ENCODE measurements at places on chromosomes 4 and X.
A peak's percentile ranks its signal among the peaks of the same experiment; 100 is the strongest.

- no peak for DNase-seq
These were observed 39.5 kb downstream of the TMEM165 start for GRCh38 chr4:55435141-55435841.

- DNase-seq, result no peak
These were observed 6.4 kb upstream of the BGN start for GRCh38 chrX:153488231-153488914.

- DNase-seq, result no peak
These were observed 73.6 kb upstream of the TENM3 start for GRCh38 chr4:182169572-182169971.

GRCh38 chr4:78928835-78929234, 10.4 kb downstream of the PAQR3 start:
- no peak for DNase-seq

DNA sequence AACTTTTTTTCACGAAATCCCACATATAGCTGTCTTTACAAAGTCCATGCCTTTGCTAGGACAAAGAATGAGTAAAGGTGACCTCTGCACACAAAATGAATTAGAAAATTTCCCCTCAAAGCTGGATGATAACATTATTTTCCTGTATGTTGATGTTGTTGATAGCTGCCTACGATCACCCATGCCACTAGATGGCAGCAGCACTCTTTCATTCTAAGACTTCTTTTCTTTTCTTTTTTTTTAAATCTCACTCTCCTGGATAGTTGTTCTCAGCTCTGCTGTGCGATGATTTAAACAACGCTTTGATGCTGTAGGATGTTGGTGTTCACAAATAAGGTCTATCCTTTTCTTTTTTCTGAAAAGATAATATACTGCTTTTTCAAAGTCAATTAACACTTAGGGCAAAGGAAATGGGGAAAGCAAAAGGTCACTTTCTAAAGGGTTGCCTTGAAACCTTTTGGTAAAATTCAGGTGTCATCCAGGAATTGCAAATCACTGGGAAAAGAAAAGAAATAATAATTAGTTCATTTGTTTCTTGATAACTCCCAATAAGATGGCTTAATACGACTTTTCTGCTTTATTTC, 266.8 kb downstream of the C4orf33 start:
- DNase-seq, result peak; percentile 7

- no peak for DNase-seq
These were observed 29.2 kb downstream of the GRID2 start for GRCh38 chr4:92333016-92333415.

- DNase-seq, result no peak
These were observed 37.0 kb downstream of the IRS4 start for GRCh38 chrX:108699368-108699767.

All from iPS DF 19.7 (cell line).